Astrocyte (in vitro differentiated cells and primary cell): ENCODE measurements at places on chromosomes 7 and 10. TPM values are rescaled to one million over a fixed set of nuclear protein-coding genes. Genes with fewer than 3 reads are reported as not detected.
A peak's percentile ranks its signal among the peaks of the same experiment; 100 is the strongest.

Gene MRC1
- total RNA-seq, result 0.05 and 0.07 TPM in 2 replicates

GRCh38 chr10:103853428-103854264 is 1.7 kb downstream of the SH3PXD2A start:
- DNase-seq, result no peak

DNA sequence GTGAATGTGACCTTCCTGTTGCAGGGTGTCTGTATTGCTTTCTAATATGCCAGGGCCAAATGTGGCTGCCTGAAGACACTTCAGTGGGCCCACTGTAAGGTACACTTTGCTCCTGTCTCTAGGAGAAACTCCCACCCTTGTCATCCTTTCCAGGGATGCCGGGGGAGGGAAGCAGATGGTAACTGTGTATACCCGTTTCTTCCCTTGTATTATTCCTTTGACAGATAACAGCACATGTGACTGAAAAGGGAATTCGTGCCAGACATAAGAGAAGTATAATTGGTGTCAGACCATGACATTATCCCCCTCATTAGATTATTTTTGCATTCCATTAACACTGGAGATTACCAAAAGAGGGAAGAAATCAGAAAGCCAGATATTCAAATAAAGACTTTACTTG is 317.7 kb downstream of the CAMK1D start:
- no peak for DNase-seq

Gene OR9A4
- total RNA-seq, result not detected in 2 replicates

Gene ARHGEF5
- total RNA-seq, result 9.3 and 10.5 TPM in 2 replicates

DNA sequence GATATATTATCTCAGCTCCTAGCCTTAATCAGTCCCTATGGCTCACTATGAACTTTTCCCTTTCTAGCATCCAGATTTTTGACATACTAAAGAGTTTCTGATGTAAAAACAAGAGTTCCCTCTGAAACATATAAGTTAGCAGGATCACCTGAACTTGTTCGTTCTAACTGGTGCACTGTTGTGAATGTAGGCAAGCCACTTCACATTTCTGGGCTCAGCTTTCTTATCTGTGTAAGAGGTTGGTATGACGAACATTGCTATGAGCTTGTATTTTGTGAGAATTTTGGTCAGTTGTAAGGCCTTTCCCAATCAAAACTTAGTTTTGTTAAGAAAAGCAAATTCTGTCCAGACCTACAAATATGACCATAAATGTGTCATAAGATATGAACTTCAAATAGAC is 46.1 kb downstream of the MAGI2 start:
- no peak for DNase-seq

DNA sequence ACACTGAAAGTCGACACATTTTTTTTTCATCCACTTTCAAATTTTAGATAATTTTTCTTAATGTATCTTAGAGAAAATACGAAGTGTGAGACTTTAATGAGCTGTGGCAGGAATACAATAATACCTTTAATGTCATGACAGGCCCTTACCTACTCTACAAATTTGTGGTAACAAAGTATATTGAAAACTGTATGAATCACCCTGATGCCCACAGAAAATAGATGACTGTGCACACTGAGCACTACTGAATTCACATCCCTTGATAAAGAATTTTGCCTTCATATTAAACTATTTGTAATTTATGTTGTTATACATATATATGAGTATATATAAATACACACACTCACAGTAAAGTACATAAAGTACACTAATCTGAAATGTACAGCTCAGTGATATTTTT is 51.7 kb downstream of the AKR1D1 start:
- no peak for DNase-seq

DNA sequence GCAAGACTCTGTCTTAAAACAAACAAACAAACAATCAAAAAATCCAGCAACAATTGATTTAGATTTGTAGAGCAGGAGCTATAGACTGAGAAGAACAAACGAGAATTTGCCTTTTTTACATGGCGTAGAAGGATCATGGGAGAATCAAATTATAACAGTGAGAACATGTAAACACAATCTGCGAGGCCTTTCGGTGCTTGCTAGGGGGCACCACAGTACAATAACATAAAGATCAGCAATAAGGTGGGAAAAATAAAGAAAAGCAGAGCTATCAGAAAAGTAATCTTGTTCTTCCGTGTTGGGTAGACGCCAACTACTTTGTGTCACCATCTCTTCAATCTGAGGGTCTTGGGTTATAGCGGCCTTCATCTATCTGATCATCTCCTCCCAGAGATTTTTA is 82.2 kb downstream of the NOD1 start:
- DNase-seq, result no peak

DNA sequence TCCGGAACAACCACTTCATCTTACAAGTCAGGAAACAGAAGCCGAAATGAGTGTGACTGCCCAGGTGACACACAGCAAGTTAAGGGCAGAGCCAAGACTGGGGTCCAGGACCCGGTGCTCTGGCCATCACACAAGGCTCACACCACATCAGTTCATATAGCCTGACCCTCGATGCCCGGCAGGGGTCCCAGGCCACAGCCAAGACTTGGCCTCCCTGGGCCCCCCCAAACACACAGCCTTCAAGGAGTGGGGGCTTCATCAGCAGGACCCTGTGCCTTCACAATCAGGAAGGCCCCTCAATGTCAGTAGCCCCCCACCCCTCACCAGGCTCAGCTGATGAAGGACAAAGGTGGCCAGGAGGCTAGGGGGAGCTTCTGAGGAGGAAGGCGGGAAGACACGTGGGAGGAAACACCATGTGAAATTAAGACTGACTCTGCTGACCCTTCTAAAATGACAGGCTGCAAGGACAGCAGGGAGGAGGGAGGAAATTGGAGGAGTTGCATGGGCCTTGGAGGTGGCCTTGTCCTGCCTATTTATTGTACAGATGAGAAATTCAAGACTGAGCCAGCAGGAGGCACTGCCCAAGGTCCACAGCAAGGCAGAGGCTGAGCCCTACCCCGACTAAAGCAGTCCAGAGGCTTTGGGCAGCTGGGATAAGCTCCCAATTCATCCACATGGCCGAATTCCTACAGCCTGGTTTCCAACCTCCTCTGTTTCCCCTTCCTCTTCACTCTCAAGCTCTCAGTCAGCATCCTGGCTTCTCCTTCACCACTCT is 216.1 kb upstream of the ZMIZ1 start:
- no peak for DNase-seq

Gene NME8
- total RNA-seq, result not detected in 2 replicates

- DNase-seq, result no peak
Measured at GRCh38 chr7:42253316-42253715, 16.3 kb upstream of the GLI3 start.

Gene OR2A12
- total RNA-seq, result not detected in 2 replicates

Gene GIMAP1
- not detected in 2 replicates for total RNA-seq

- peak; percentile 72 for DNase-seq
Measured at GRCh38 chr10:24680647-24681524, 42.8 kb downstream of the ARHGAP21 start.

- DNase-seq, result peak; percentile 1
Measured at GRCh38 chr10:2392145-2392812, 655.0 kb upstream of the ADARB2 start.

DNA sequence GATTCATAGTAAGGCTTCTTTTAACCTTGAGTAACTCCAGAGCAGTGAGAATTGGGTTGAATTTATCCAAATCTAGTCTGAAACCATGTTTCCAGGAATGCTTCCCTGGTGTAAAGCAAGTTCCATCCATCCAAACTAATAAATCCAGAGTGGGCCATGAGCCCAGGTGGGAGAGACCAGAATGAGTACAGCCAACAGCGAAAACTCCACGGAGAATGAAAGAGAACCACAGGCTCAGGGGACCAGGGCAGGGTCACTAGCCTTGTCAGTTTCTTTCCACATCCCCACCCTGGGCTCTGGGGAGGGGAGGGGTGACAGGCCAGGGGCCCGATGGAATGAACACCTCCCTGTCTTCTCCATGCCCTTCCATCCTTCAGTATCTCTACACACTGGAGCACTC is 180.1 kb downstream of the NEURL1 start:
- no peak for DNase-seq

Gene GNB2
- 270 and 274 TPM in 2 replicates for total RNA-seq

DNA sequence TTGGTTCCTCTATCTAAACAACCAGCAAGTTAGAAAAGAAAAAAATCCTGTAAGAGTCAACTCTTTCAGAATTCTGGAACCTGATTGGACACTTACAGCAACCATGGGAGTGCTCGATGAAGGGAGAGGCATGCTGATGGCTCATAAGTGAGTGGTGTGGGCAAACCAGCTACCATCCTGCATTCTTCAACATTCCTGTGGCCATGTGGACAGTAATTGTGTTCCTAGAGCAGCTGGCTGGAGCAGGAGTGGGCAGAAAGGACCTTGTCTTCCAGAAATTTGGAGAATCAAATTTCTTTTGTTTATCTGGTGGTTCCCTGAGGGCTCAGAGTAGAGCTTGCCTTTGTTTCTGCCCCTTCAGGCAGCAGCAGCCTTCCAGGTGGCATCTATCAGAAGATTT is 22.5 kb upstream of the MYL7 start:
- DNase-seq, result peak; percentile 95

Gene C10orf67
- total RNA-seq, result 0.27 and 0.46 TPM in 2 replicates

Gene ERVW-1
- total RNA-seq, result 0.19 TPM in 1 of 2 replicates, not detected in the other

Gene AZGP1
- total RNA-seq, result not detected in 2 replicates

DNA sequence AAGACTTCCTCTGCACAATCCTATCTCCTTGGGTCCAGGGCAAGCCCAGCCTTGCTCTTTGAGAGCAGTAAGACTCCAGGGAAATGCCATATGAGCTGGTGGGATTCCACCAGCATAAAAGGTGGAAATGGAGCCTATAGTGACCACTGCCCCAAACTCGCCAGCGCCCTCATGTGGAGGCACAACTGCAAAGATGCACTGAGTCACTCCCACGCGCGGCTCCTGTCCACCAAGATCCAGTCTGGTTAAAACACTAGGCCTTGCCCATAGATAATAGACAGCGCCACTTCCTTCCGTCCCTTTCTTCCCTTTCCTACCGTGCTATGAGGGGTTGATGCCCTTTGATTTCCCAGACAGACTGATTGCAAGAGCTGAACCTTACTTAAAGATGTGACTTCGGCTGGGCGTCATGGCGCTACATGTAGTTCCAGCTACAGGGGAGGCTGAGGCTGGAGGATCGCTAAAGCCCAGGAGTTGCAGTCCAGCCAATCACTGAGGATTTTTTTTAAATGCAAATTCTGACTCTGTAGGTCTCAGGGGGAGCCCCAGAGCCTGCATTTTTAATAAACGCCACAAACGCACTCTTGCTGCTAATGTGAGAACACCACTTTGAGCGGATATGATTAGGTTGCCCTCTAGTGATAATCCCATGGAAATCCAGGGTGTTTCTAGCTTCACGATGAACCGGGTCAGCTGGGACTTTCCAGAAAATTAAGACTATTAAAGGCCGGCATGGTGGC is 136.5 kb downstream of the EPC1 start:
- DNase-seq, result peak; percentile 31

- DNase-seq, result peak; percentile 45
Measured at GRCh38 chr10:21402606-21403083, 122.8 kb downstream of the SKIDA1 start.

Gene OR2A5
- total RNA-seq, result not detected in 2 replicates

DNA sequence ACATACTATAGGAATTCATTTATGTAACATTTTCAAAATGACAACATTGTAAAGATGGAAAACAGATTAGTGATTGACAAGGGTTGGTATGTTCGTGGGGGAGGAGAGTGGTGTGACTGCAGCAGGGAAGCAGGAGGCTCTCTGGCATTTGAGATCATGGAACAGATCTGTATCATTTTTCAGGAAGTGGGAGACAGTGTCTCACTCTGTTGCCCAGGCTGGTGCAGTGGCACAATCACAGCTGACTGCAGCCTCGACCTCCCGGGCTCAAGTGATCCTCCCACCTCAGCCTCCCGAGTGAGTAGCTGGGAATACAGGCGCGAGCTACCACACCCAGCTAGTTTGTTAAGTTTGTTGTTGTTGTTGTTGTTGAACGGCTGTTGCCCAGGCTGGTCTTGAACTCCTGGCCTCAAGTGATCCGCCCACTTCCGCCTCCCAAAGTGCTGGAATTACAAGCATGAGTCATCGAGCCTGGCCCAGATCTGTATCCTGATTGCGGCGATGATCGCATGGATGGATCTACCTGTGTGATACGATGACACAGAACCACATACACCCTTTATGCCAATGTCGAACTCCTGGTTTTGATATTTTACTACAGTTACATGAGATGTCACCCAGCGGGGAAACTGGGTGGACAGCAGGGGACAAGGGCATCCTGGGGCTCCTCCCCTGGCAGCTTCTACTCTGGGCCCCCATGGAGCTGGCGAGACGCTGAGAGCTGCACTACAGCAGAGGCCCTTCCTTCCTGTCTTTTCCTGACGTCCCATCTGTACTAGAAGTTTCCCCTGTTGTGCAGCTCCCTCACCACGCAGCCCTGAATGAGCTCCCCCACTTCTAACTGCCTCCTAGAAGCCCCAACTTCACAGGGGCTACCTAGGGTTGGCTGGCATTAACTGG is 12.3 kb upstream of the CYTH3 start:
- DNase-seq, result no peak

DNA sequence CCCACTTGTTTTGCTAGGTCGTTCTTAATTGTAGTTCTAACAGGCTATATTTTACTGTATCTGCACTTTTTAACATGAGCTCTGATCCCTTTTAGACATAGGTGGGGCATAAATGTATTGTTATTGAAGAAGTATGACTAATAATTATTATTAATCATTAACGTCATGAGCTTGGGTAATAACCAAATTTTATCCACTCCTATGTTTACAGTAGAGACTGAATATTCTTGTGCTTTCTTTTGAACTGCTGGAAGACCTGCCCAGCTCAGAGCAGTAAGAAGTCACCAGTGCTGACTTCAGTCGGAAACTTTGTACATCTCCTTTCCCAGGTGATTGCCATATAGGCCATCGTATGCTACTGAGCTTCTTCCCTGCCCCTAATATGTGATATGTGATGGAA is 18.7 kb downstream of the PKD2L1 start:
- DNase-seq, result no peak

DNA sequence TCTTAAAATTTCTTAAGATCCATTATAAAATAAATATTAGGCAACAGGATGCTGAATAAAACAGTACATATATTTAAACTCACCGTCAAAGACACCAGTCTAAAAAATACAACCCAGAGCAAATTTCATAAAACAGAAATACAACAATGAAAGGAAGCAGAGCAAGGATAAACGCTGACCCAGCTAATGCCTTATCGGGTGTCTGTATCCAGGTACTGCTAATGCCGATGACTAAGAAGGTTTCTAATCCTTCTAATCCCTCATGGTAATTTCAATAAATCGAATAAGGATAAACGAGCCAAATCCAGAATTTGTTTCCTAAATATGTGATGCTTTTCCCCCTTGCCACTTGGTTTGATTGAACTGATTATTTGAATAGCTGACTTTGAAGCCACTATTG is 1.7 kb downstream of the HYCC1 start:
- DNase-seq, result no peak
